ENCODE measurements at places on chromosomes 2 and 18. TPM values are rescaled to one million over a fixed set of nuclear protein-coding genes. Genes with fewer than 3 reads are reported as not detected.

The KIF5C gene
- 19.7 TPM for total RNA-seq

The UGT1A5 gene
- not detected for total RNA-seq

The CRYGD gene
- total RNA-seq: not detected

The BCL2 gene
- 67.3 TPM for total RNA-seq

The UGT1A3 gene
- not detected for total RNA-seq

The FSHR gene
- not detected for total RNA-seq

The ALPP gene
- not detected for total RNA-seq

The RNF152 gene
- 0.10 TPM for total RNA-seq

The POTEI gene
- total RNA-seq: not detected

The OSGEPL1 gene
- 9.9 TPM for total RNA-seq

The EPB41L3 gene
- 1.1 TPM for total RNA-seq

The POTEJ gene
- total RNA-seq: not detected

The ST3GAL5 gene
- total RNA-seq: 15.1 TPM

The LRRFIP1 gene
- 164 TPM for total RNA-seq

The KIAA2012 gene
- total RNA-seq: not detected

The C2orf72 gene
- total RNA-seq: 2.3 TPM

The SCYGR4 gene
- total RNA-seq: not detected

The PDCD1 gene
- total RNA-seq: 24.3 TPM

The SLC9A4 gene
- not detected for total RNA-seq

The ACMSD gene
- not detected for total RNA-seq

The VSNL1 gene
- total RNA-seq: not detected

The RUFY4 gene
- 1.6 TPM for total RNA-seq

The CFC1 gene
- total RNA-seq: not detected

The APCDD1 gene
- total RNA-seq: not detected

The GDF7 gene
- not detected for total RNA-seq

The HAAO gene
- total RNA-seq: 1.1 TPM

The TTN gene
- total RNA-seq: 2.2 TPM

The ABCG5 gene
- not detected for total RNA-seq

The TP53I3 gene
- 1.8 TPM for total RNA-seq

The ANKRD29 gene
- total RNA-seq: not detected

The GKN2 gene
- total RNA-seq: not detected

The IL36A gene
- not detected for total RNA-seq

The NEURL3 gene
- total RNA-seq: not detected

The FAM228A gene
- total RNA-seq: not detected

The DPYSL5 gene
- not detected for total RNA-seq

The HRH4 gene
- total RNA-seq: not detected

The ALK gene
- total RNA-seq: not detected

The ECEL1 gene
- 0.12 TPM for total RNA-seq

The KCNK3 gene
- not detected for total RNA-seq

The STARD6 gene
- total RNA-seq: not detected

The SERPINB13 gene
- total RNA-seq: not detected

The GPBAR1 gene
- 0.24 TPM for total RNA-seq

The TFPI gene
- not detected for total RNA-seq

The TBR1 gene
- total RNA-seq: not detected

The PIGN gene
- 25.0 TPM for total RNA-seq

The GRB14 gene
- not detected for total RNA-seq

The TNS1 gene
- 1.4 TPM for total RNA-seq

The PCARE gene
- not detected for total RNA-seq

The EVX2 gene
- not detected for total RNA-seq

The DES gene
- 0.39 TPM for total RNA-seq
